ENCODE measurements at places on chromosomes 5 and 9.
A peak's percentile ranks its signal among the peaks of the same experiment; 100 is the strongest.

DNA sequence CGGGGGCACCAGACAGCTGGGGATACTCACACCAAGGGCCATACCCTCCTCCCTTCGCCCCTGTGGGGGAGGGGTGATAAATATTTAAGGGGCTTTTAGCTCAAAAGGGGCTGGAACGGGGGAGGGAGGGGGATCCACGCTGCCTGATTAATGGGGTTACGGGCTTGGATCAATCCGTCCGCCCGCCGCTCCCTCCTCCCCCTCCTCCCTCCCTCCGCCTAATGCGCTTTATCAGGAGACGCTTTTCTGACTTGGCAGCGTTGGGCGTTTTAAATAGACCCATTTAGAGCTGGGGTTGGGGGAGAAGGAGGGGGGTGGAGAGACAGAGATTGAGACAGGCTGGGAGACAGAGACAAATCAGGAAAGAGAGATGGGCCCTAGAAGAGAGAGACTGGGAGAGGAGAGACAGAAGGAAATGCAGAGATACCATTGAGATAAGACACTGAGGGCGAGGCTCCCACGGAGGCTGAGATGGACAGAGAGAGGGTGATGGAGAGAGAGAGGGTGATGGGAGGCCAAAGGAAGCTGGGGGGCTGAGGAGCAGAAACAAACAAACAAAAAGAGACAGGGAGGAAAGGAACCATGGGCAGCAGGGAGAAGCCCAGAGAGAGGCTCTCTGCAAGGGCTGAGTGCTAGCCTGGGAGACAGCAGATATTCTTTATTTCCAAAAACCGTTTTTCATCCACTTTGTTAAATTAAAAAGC, 10.3 kb downstream of the CNTFR start:
- no peak for DNase-seq

DNA sequence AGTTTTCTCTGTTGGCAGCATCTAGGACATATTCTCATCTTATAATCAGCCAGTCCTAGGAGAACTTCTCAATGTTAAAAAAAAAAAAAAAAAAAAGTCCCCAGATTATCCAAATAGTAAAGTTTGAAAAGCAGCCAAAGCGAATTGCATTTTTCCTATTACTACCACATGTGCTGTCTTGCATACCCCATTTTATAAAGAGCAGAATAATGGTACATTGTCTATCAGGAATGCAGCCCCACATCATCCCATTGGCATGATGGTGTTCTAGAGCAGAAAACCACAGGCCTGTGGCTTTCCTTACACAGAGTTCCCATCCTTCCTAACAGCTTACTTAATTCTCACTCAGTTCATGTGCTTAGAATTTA, 381.6 kb downstream of the TMEM38B start:
- peak; percentile 58 for DNase-seq

- DNase-seq = no peak
These were observed 29.9 kb downstream of the DPYSL3 start for GRCh38 chr5:147479949-147480348.

DNA sequence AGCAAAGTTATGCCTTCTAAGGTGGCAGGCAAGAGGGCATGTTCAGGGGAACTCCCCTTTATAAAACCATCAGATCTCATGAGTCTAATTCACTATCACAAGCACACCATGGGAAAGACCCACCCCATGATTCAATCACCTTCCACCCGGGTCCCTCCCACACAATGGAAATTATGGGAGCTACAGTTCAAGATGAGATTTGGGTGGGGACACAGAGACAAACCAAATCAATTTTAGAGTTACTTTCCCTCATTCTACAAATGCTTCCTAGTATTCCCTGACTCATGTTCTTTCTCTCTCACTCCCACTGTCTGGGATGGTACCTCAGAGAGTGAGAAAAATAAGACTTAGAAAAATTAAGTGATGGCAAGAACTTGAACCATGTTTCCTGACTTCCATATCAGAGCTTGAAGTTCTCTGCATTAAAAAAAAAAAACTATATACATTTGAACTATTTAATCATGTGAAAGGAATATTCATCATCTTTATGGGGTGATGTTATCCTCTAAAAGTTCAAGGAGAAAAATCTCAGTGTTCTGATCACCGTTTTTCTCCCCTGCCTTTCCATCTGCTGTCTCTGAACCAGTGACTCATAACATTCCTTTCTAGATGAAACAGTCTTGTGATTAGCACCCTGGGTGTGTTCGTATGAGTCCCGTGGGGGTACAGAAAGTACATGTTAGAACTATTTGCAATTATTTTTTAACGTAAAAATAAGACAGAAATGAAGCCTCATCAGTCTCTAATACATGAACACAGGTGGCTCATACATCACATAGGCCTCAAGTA, 282.9 kb downstream of the SLF1 start:
- peak; percentile 64 for DNase-seq

GRCh38 chr9:129698254-129698757, 32.9 kb downstream of the PRRX2 start:
- no peak for DNase-seq

GRCh38 chr5:79464695-79465332, 49.1 kb downstream of the HOMER1 start:
- DNase-seq = peak; percentile 10

DNA sequence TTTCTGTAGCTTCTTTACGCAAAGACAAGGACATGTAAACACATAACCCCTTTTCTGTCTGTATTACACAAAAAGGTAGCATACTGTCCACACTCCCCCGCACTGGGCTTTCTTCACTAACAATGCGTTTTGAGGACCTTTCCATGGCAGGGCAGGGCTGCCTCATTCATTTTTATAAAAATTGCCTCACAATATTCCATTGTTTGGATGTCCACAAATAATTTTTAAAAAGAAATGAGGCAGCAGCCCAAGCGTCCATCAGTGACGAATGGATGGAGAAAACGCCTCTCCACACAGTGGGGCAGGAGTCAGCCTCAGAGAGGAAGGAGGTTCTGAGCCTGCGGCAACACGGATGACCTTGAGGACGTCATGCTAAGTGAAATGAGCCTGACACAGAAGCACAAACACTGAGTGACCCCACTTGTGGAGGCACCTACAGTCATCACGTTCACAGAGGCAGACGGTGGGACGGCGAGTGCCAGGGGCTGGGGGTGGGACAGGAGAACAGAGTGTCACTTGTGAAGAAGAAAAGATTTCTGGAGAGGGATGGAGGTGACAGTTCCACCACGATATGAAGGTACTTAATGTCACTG, 67.8 kb downstream of the RASGEF1C start:
- DNase-seq = no peak

- DNase-seq = peak; percentile 25
These were observed 60.9 kb upstream of the GDNF start for GRCh38 chr5:37900692-37901091.

Measured in epithelial cell of proximal tubule (primary cell).